Cardiac muscle cell (in vitro differentiated cells and primary cell): ENCODE measurements at places on chromosomes 3 and 15. TPM values are rescaled to one million over a fixed set of nuclear protein-coding genes. Genes with fewer than 3 reads are reported as not detected.

REC114 gene
- total RNA-seq: 2.3 and 2.8 TPM in 2 replicates

DNA sequence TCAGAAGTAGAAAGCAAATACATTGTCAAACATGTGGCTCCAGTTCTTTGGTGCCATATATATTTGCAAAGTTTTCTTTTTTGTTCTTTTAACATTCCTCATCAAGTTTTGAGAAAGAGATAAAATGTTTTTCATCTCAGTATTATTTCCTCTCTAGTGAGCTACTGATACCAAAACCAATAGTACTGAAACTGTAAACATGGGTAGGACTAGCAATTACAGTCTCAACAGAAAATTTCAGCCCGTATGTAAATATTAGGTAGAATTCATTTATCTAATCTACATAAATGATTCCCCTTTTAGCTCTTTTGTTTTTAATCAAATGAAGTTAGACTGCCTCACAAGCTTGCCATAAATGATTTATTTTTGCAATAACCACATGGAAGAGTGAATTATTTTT, 21.4 kb downstream of the SECISBP2L start:
- H3K27ac ChIP-seq: no peak overlapping the region
- no peaks in the 10 kb centered on the region for H3K4me1 ChIP-seq
- no peak overlapping the region for H3K4me3 ChIP-seq
- DNase-seq: no peak

GRCh38 chr3:73332558-73332957, 271.1 kb downstream of the EBLN2 start:
- no peaks in the 10 kb centered on the region for H3K4me1 ChIP-seq
- no peak overlapping the region for H3K27ac ChIP-seq
- no peaks in the 10 kb centered on the region for H3K27me3 ChIP-seq
- H3K4me3 ChIP-seq: no peak overlapping the region

DNA sequence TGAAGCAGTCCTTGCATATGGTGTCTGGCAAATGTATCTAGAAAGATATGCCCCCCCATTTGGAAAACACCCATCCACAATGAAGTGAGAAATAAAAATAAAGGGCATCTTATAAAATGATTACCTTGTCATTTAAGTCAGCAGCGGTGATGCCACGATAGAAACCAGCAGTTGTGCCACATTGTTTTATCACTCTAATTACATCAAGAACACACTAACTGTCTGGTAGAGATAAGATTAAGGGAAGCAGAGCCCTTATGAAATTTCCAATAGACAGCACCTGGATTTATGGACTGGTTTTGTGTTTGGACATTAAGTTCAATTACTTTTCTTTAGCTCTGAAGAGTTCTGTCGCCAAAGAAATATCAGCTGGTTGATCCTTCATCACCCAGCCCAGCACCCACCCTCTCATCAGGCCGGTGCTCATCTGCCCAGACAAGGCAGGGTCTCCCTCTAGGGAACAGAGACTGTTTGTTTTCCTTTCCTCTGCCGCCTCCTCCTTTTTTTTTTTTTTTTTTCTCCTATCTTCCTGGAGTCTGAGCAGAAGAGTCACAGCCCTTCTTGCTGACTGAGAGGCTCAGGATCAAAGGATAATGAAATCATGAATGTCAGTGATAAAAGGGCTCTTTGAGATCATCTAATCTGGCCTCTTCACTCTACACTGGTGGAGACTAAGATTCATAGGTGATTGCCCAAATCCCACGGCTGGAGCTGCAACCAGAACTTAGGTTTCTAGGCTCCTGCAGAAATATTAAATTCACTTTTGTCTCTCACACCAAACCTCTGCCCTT, 464.1 kb downstream of the NTRK3 start:
- H3K27ac ChIP-seq: no peak overlapping the region
- DNase-seq: no peak
- no peaks in the 10 kb centered on the region for H3K4me1 ChIP-seq
- H3K4me3 ChIP-seq: no peak overlapping the region
- H3K27me3 ChIP-seq: peaks cover 7% of the 10 kb centered on the region
- H3K36me3 ChIP-seq: no peaks in the 10 kb centered on the region

DNA sequence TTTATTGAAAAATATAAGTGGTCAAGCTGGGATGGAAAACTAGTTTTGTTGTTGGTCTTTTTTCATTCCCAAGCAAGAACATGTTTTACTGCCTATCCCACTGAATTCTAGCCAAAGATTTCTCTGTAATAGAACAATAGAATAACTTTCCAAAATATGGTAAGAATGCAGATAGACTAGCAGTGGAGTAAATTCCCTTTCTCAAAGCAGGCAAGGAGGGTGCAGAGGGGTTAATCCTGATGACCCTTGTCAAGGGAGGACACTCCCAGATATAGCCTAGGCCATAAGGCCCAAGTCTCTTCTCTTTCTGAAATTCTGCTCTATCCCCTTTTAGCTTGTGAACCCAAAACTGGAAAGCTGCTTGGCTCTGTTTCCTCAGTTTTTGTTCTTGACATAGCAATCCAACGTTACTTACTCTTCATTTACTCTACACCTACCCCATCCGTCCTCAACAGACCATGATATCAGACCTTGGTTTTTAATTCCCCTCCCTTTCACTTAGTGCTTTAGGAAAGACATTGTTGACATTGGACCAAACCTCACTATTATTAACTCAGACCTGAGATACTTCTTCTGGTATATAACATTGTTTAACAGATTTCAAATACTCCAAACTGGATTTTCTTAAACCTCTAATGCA, 453.6 kb upstream of the THBS1 start:
- H3K4me1 ChIP-seq: peaks cover 18% of the 10 kb centered on the region
- H3K27ac ChIP-seq: peak overlapping the region; percentile 88
- H3K36me3 ChIP-seq: no peaks in the 10 kb centered on the region

GRCh38 chr3:183227586-183227985, 25.5 kb upstream of the B3GNT5 start:
- DNase-seq: no peak
- peaks cover 2% of the 10 kb centered on the region for H3K36me3 ChIP-seq
- no peaks in the 10 kb centered on the region for H3K4me1 ChIP-seq
- no peaks in the 10 kb centered on the region for H3K27me3 ChIP-seq
- H3K27ac ChIP-seq: no peak overlapping the region
